ENCODE measurements at places on chromosomes 5 and 9.

- DNase-seq = peak; percentile 91
Observed at GRCh38 chr5:169164481-169164925, 136.4 kb downstream of the SLIT3 start.

- DNase-seq = no peak
Observed at GRCh38 chr5:119829341-119829740, 200.0 kb downstream of the FAM170A start.

DNA sequence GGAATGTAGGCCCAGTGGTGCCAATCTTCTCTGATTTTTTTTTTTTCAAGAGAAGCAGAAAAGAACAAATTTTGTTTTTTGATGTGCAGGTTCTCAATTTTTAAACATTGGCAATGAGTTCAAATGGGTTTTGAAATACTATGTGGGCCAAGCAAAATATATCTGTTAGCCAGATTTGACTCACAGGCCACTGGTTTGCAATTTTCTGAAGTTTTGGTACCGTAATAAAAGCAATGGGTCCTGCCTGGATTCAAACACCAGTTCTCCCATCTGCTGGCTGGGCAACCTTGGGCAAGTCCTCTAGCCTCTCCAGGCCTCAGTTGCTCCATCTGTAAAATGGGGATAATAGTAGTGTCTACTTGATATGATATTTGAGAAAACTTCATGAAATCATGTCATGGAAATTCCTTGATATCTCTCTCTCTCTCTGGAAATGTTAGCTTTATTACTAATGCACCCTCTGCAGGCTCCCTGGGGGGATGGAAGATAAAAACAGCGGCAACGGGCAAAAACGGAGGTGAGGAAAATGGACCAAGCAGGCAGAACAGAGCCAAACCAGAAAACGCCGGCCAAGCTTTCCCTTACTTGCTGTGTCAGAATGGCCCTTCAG, 63.4 kb downstream of the SMIM23 start:
- DNase-seq = no peak

DNA sequence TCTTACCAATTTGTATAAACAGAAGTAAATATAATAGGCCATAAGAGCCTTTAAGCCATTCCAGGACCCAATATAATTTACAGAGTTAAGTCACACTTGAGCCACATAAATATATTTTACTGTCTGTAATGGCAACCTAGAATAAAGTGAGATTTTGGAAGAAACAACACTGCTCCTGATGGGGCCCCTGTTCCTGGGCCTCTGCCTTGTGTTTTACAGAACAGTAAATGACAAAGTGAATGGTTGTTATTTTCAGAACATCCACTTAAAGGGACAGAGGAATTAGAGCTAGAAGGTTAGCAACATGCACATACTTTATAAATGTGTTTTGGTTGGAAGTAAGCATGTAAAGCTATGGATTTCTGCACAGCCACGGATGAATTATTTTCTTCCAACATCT, 3.6 kb downstream of the PTGER4 start:
- no peak for DNase-seq

GRCh38 chr9:83526211-83526610, 12.0 kb downstream of the FRMD3 start:
- DNase-seq = no peak

- no peak for DNase-seq
Observed at GRCh38 chr5:2378976-2379375, 372.5 kb downstream of the IRX2 start.

DNA sequence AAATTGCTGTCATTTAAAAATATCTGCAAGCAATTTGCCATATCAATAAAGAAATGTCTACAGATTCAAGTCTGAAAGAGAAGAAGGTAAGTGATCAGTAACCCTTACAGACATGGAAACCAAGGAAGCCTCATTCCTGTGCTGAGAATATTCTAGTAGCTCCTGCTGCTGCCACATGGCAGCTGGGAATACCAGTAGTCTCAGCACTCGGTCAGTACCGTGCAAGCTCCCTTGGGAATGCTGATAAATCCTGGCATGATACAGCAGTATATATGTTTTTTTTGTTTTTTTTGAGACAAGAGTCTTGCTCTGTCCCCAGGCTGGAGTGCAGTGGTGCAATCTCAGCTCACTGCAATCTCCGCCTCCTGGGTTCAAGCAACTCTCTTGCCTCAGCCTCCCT, 27.9 kb downstream of the NANS start:
- no peak for DNase-seq

GRCh38 chr5:154559398-154560276, 81.6 kb upstream of the HAND1 start:
- no peak for DNase-seq

GRCh38 chr5:27465140-27465539, 426.8 kb upstream of the CDH9 start:
- no peak for DNase-seq

- no peak for DNase-seq
Observed at GRCh38 chr9:106619211-106619610, 243.8 kb upstream of the ZNF462 start.

- no peak for DNase-seq
Observed at GRCh38 chr5:119395080-119395836, 39.4 kb downstream of the TNFAIP8 start.

GRCh38 chr9:111427186-111427585, 57.0 kb downstream of the ECPAS start:
- DNase-seq = no peak

GRCh38 chr5:60312098-60312497, 387.9 kb downstream of the DEPDC1B start:
- DNase-seq = no peak
